ENCODE measurements at places on chromosomes 11 and 22.
A peak's percentile ranks its signal among the peaks of the same experiment; 100 is the strongest.

- DNase-seq = no peak
These were observed 669 bp upstream of the BCR start for GRCh38 chr22:23179381-23180299.

DNA sequence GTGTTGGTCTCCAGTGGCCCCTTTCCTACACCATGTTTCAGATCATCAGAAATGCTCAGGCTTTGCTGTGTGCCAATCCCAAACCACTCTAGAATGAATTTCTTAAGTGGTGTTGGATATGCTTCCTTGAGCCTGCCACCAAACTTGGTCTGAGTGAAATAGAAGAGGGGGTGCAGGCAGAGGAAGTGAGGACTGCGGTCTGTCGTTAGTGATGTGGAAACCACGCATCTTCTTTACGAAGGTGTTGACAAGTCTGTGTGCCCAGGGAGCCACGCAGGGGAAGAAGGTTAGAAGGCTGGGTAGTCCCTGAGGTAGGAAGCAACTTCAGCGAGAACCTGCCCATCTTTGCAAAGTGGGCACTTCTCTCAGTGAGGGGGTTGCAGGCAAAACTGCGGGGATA lies 187.4 kb upstream of the NAV2 start:
- DNase-seq = no peak

GRCh38 chr11:35237860-35238715 lies 99.1 kb downstream of the CD44 start:
- DNase-seq = peak; percentile 85

- DNase-seq = no peak
These were observed 7.6 kb upstream of the CDC42EP1 start for GRCh38 chr22:37552524-37553163.

GRCh38 chr11:1310772-1311468 lies 1.5 kb upstream of the TOLLIP start:
- DNase-seq = no peak

GRCh38 chr11:6002202-6002699 lies 4.5 kb downstream of the OR56A4 start:
- DNase-seq = no peak

DNA sequence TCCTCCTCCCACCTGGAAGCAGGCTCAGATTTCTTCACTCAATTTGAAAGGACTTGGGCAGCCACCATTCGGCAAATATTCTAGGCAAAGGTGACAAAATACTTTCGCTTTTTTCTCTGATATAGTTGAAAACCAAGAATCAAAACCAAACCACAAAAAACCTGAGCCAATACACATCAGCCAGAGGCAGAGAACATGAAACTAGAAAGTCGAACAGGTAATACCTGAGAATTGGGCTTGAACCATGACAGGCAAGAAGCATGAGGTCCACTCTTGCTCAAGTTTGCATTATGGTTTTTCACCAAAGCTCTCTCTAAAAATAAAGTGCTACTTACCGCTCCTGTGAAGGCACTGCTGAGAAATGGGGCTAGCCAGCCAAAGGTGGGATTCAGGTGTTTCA lies 26.2 kb upstream of the LDLRAD3 start:
- no peak for DNase-seq

GRCh38 chr11:43818220-43818619 lies 62.4 kb upstream of the ALKBH3 start:
- no peak for DNase-seq

DNA sequence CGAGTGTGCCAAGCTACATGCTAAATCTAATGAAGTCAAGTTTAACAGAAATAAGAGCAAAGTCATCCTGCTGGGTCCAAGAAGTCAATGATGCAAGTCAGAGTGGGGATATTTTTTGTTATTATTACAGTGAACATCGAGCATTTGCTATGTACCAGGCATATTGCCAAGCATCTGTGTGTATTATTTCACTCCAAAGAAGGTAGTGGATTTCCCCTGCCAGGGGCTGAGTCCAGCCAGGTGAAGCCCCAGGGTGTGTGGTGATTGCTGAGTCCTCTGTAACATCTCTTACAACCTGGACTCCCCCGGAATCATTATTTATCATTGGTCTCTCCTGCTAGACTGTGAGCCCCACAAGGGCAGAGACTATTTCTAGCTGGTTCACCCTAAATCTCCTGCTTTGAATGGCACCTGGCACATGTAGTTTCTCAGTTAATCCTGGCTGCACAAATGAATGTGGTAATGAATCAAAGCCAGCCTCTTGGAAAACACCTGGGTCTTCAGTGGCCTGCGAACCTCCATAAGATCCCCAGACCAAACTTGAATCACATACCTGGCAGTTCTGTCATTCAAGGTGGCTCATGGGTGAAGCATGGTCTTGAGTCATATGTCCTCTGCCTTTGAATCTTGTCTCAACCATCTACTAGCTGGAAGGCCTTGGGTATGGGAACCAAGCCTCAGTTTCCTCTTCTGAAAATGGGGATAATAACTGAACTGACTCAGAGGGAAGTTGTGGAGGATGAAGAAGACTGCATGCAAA lies 549.2 kb downstream of the MIAT start:
- DNase-seq = no peak

- peak; percentile 60 for DNase-seq
These were observed 3.6 kb downstream of the SEPTIN5 start for GRCh38 chr22:19717691-19718455.

- no peak for DNase-seq
These were observed 21.6 kb downstream of the ASPHD2 start for GRCh38 chr22:26450453-26451185.

GRCh38 chr22:18121954-18122554 lies 11.4 kb downstream of the TUBA8 start:
- peak; percentile 49 for DNase-seq

GRCh38 chr22:25475257-25476022 lies 89.0 kb upstream of the GRK3 start:
- no peak for DNase-seq

DNA sequence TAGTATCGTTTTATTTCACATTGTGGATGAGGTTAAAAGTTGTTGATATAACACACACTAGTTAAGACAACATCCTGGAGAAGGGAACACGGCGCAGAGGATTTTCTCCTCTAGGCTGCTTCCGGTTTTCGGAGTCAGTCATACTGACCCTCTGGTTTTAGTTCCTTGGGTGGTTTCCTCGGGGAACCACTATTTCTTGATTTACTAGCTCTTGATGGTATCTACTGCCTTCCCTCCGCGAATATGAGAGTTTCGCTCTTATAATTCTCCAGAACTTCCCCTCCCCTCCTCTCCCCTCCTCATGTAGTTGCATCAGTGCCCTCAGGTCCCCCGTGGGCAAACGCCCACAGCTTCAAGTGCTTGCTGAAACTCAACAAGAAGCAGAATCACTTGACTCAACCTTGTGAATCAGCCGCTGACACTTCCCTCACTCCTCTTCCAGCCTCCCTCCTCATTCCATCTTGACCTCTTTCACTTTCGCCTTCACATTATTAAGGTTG lies 15.9 kb upstream of the APOBEC3A start:
- DNase-seq = no peak

- DNase-seq = no peak
These were observed 21.6 kb upstream of the ST14 start for GRCh38 chr11:130137999-130138398.

GRCh38 chr11:73528483-73529203 lies 69.3 kb downstream of the FAM168A start:
- peak; percentile 68 for DNase-seq

GRCh38 chr11:60972182-60973030 lies 926 bp downstream of the CD6 start:
- DNase-seq = no peak

DNA sequence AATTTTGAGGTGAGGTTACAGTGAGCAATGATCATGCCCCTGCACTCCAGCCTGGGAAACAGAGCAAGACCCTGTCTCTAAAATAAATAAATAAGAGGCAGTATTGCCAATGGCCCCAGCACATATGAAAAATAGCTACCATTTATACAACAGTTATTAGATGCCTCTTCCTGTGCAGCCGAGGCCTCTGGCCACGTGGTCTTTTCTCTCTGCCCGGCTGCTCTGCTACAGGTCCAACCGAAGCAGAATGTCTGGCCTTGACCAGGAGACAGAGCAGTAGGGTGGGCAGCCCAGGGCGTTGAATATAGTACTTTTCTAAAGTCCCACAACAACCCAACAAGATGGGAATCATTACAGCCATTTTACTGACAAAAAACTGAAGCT lies 12.4 kb upstream of the OAF start:
- no peak for DNase-seq

DNA sequence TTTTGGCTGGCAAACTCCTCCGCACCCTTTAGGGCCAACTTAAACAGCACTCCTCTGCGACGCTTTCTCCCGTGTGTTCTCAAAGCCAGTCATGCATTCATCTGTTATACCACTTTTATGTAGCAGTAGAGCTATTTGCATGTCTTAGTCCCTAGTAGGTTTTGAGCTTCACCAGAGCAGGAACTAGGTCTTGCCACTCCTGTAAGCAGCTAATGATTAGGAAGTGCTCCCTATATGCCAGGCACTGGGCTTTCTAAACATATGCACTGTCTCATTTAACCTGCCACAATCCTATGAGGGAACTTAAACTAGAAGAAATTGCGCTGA lies 180.8 kb downstream of the DBX1 start:
- no peak for DNase-seq

DNA sequence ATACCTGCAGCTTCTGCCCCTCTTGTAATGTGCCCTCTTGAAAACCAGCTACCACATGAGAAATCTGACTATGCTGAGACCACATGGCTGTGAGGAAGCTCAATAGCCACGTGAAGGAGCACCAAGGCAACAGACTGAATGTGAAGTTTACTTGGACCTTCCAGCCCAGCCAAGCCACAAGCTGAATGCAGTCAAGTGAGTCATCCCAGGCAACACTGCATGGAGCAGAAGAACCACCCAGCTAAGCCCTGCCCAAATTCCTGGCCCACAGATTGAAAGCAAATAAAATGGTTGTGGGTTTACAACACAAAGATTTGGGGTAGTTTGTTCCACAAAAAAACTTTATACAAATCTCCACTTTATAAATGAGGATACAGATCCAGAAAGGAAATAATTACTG lies 114.5 kb downstream of the TIMP3 start:
- DNase-seq = no peak

- DNase-seq = no peak
These were observed 164.7 kb upstream of the GUCY1A2 start for GRCh38 chr11:107182978-107183377.

GRCh38 chr11:113873236-113873626 lies 2.1 kb downstream of the USP28 start:
- DNase-seq = no peak

GRCh38 chr11:93072229-93072914 lies 102.9 kb downstream of the MTNR1B start:
- DNase-seq = no peak

DNA sequence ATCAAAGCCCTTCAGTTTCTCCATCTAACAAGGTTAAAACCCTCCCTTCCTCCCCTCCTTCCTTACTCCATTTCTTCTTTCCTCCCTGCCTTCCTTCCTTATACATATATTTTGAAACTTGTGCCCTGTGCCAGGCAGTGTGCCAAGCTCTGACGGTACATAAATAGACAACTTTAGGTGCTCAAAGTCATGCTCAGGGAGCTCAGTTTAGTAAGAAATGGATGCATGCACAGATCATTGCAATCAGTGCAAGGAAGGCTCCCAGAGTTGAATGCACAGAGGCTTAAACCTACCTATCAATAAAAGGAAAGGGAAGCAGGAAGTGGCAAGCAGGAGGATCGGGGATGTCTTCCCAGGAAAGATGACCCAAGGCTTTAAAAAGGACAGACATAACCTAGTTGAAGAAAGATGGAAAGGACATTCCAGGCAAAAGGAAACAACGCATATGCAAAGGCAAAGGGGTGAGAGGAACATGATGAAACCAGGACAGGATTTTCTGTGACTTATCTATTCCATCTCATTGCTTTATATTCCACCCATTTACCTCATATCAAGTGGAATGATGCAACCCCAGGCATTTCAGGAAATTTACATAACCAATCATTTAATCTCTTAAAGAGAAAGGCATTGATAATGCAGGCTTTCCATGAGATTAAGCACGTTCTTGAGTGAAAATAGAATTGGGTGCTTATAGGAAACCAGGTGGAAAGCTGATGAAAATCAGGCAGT lies 13.2 kb downstream of the FZD4 start:
- no peak for DNase-seq

GRCh38 chr22:35177811-35178210 lies 79.5 kb upstream of the HMGXB4 start:
- peak; percentile 20 for DNase-seq

DNA sequence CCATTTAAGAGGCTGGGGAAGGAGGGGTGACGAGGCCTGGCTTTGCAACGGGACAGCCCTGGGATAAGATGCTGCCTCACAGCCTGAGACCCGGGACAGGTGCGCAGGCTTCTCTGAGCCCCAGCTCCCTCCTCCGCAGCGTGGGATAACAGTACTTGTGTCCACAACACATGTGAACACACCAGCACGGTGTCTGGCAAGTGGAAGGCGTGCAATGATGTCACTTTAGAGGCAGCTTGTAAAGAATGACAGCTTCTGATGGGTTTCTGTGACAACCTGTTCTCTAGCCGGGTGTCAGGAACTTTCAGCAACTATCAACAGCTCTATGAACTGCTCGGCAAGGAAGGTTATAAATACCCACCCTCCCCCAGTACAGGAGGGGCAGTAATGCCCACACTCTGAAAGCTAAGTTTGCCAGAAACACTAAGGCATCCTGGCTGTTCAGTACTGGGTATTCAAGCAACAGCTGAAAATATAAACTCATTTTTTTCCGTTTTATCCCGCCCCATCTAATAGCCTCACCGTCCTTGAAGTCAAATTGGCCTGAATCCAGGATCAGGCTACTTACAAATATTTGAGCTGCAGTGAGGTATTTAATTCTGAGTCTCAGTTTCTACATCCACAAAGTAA lies 59.7 kb downstream of the MYH9 start:
- DNase-seq = no peak

DNA sequence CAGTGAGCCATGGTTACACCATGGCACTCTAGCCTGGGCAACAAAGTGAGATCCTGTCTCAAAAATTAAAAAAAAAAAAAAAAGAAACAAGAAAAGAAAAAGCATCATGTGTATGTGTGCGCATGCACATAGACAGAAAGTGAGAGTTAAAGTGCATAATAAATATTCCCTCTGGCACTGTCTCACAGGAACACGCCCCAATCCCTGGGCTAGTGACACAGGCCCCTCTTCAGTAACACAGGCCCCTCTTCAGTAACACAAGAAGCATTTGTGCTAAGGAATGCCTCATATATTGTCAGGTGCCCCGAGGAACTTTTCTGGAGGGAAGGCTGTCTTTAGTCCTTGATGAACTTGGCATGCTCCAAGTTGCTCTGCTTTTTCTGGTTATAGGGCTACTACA lies 57.5 kb downstream of the RPL27A start:
- DNase-seq = peak; percentile 70

- no peak for DNase-seq
These were observed 53.6 kb upstream of the LYVE1 start for GRCh38 chr11:10622108-10622507.

DNA sequence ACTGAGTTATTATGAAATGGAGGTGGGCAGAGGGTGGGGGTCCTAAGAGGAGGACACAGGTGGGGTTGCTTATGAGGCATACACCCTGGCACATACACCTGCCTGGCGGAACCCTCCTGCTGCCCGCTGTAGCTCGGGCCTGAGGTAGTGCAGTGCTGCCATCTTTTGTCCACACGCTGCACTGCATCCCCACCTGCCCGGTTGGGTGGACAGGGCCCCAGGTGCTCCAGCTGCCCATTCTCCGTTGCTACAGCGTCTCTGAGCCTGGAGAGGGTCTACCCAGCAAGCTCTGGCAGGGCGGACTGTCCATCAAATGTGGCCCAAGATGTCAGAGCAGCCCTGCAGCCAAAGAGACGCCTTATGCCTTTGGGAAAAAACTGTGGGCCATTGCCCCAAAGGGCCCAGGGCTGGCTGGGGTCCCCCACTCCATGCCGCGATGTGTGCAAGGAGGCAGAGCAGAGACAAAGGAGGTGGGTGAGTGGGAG lies 131.2 kb downstream of the BUD13 start:
- peak; percentile 46 for DNase-seq

All from SK-MEL-5 (cell line).